ENCODE measurements at places on chromosomes 1 and 21.

DNA sequence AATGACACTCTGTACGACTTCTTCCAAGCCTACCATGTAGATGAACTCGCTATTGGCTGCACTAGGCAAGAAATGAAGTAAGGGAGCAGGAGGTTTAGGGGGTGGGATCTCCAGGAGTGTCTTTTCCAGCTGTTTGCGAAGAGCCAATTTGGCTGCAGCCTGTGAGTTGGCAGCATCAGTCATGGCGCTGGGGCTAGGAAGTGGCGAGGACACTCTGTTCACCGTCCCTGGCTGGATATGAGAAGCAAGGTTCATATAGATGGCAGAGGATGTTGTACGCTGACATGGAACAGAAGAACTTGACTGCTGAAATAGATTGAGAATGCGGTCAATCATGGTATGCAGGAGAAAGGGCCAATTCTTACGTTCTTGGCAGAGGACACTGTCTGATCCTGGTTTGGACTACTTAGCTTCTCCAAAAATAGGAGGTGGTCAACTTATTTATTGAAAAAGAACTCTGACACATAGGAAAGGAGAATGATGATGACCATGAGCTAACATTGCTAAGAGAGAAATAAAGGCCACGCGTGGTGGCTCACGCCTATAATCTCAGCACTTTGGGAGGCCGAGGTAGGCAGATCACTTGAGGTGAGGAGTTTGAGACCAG lies 41.2 kb downstream of the SLC27A3 start:
- peak; percentile 11 for DNase-seq

- DNase-seq, result no peak
Measured at GRCh38 chr1:86992861-86993260, 78.4 kb downstream of the HS2ST1 start.

DNA sequence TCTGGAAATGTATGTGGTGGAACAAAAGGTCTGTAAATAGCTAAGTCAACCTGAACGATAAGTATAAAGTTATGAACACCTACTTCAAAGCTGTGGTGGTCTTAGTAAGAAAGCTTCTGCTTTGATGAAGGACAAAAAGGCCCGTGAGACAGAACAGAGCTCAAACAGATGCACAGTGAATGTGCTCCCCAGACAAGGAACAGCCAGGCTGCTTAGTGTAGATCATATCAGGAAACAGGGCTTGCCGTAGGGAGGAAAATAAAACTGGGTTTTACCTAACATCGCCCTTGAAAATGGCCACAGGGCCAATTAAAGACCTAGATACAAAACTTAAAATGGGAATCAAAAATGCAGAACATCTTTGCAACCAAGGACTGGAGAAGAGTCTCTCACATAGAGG lies 40.2 kb downstream of the PRSS38 start:
- DNase-seq, result no peak

DNA sequence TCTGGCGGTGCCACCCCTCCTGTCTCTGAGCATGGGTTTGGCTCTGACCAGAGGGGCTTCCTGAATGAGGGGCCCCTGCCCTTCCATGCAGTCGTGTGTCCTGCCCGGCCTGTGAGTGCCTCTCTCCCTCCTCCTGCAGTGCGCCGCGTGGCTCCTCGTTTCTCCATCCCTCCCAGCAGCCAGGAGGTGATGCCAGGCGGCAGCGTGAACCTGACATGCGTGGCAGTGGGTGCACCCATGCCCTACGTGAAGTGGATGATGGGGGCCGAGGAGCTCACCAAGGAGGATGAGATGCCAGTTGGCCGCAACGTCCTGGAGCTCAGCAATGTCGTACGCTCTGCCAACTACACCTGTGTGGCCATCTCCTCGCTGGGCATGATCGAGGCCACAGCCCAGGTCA lies 57.9 kb downstream of the PTPRF start:
- no peak for DNase-seq

GRCh38 chr1:158189624-158190023 lies 8.9 kb downstream of the CD1D start:
- DNase-seq, result no peak

DNA sequence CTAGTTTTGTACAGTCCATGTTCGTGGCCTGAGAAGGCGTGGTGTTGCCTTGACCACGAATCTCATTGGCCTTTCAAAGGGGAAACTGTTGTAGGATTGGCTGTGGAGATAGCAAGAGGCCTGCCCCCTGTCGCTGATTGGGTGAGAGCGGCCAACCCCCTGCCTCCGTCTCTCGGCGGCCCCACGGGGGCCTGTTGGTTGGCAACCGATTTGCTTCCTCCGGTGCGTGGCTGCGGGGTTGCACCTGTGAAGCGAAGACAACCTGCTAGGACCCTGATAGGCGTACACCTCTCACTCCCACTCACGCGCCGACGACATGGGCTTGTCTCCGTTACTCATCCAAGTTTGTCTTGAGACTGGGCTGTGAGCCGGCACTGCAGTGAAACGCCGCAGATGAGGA lies at the start of gene UBE2U:
TSS of gene UBE2U (plus strand) at position 204 of the 400 bp plus-strand sequence. CDS start 428 bp downstream, outside the sequence.
- no peak for DNase-seq

GRCh38 chr1:17569200-17570139 lies 30.0 kb downstream of the ARHGEF10L start:
- peak; percentile 87 for DNase-seq

DNA sequence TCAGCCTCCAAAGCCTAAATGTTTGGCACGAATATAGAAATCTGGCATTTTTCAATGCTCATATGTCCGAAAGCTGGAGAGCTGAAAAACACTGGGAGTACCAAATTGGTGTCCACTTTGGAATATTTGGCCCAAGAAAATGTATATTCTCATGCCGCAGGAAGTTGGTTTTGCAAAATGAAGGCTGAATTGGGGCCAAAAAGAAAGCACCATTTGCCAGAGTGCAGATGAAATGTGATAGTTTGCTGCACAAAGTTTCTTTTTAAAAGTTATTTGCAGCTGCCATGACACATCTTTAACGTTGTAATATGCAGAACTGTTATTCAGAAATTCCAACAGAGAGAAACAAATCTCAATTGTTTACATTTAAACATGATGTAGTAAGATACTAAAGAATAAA lies 124.2 kb upstream of the LYPLAL1 start:
- no peak for DNase-seq

- no peak for DNase-seq
Measured at GRCh38 chr1:46717654-46718053, 1.3 kb downstream of the EFCAB14 start.

GRCh38 chr1:206931709-206932108 lies 10.0 kb upstream of the FCMR start:
- no peak for DNase-seq

DNA sequence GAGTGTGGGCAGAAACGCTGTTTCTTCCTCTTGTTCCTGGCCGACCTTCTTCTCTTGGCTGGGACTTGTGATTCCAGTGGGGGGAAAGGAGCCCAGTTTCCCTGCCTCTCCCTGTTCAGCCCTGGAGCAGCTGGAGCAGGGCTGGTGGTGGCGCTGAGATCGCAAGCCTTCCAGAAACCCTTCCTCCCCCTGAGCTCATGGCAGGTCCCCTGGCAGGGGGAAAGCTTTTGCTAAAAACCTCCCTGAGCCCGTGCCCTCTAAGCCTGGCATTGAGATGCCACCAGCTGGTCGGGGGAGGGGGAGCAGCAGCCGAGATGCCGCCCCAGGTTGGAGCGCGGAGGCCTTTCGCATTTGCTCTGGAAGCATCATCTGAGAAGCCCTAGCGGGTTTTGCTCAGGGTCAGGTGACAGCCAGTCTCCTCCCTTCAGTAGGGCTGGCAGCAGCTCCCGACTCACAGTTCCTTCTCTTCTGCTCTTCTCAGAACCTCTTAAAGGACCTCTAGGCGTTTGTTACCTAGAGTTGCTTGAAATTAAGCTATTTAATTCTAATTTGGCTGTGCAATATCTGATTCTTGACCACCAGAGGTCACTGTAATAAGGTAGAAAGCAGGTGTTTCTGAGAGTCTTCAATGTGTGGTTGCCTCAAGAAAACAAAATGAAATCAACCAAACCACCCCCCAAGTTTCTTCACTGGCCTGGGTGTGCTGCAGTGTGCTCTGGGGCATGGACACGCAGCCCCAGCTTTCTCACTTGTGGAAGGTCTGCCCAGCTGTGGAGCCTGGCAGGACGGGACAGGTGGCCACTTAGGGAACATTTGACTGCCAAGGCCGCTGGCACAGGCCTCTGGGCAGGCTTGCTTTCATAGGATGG lies 257.3 kb downstream of the CAMTA1 start:
- peak; percentile 45 for DNase-seq
